Heart left ventricle (tissue), 16 donors: ENCODE measurements at places on chromosomes 13 and 19.

- no peak for DNase-seq
Observed at GRCh38 chr13:35787937-35788336, 311.4 kb upstream of the MAB21L1 start.

GRCh38 chr13:81197483-81197882 lies 856.6 kb upstream of the SPRY2 start:
- no peak for DNase-seq

GRCh38 chr13:50998326-50998725 lies 88.7 kb downstream of the RNASEH2B start:
- DNase-seq = no peak

GRCh38 chr19:9940778-9941177 lies 4.5 kb upstream of the OLFM2 start:
- DNase-seq = no peak

GRCh38 chr19:46407856-46408663 lies 5.3 kb downstream of the CCDC8 start:
- no peak for DNase-seq

DNA sequence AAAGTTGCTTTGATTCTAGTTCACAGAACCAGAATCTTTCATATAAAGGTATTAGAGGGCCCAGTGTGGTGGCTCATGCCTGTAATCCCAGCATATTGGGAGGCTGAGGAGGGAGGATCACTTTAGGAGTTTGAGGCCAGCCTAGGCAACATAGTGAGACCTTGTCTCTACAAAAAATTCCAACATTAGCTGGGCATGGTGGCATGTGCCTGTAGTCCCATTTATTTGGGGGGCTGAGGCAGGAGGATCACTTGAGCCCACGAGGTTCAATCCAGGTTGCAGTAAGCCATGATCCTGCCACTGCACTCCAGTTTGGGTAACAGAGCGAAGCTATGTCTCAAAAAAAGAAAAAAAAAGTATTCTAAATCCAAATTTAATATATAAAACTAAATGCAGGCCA lies 9.1 kb downstream of the LDLR start:
- DNase-seq = no peak

DNA sequence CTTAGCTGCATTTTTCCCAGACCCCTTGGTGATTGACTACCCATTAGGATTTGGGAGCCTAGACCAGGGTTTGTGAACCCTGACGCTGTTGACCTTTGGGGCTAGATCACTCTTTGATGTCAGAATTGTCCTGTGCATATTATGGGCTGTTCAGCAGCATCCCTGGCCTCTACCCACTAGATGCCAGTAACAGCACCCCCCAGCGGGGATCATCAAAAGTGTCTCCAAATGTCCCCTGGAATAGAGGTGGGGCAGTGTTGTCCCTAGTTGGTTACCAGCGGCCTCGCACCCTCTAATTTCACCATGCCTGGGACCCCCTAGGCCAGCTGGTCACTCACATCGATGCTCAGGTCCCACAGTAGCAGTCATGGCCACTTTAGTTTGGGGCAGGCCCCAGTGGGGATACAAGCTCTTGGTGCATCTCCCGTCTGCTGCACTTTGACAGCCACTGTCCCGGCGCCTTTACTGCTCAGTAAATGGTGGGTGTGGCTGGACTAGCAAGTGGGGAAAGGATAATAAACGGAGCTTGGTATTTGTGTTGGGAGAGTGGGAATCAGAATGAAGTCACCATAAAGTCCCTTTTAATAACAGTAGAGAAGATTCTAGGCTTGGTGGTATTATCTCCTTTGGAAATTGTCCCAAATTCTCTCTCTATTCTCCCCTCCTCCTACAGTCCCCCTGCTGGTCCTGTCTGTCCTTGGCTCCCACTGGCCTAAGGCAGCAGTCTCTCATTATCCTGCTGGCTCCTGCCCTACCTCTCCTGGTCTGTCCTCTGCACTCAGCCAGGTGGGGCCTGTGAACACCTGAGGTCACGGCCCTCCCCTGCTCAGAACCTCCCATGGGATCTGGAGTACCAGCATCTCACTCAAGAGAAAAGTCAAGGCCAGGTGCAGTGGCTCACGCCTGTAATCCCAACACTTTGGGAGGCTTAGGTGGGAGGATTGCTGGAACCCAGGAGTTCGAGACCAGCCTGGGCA lies 80.6 kb downstream of the SIPA1L3 start:
- DNase-seq = no peak

DNA sequence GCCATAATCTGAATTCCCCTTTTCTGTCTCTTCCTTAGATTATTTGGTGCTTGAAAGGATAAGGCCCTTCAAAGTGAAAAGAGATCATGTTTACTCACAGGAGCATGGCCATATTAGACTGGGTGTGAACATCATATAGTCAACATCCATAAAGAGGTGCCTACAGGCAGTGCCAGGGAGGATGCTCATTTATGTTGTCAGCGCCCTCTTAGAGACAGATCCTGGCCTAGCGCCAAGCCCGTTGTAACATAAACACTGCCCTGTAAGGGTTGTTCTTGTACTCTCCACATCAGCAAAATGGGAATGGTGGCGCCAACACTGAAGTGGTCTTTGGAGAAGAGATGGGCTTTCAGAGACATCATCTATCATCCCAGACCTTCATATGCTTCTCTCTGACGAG lies 16.1 kb downstream of the PCDH8 start:
- DNase-seq = no peak

DNA sequence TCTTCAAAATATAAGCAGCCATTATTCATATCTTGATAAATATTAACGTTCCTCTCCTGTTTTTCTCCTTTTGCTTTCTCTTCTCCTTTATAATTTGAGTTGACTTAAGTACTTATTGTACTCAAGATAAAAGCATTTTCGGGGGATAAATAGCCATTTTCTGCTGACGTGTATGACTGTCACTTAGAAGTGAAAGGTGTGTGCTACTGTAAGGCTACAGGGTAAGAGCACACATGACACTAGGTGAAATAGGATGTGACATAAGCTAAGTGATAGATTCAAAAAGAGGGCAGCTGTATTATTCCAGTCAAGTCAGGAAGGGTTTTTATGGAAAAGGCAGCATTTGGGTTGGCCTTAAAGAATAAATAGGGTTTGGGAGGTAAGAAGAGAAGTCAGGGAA lies 128.5 kb downstream of the GPC6 start:
- DNase-seq = no peak

DNA sequence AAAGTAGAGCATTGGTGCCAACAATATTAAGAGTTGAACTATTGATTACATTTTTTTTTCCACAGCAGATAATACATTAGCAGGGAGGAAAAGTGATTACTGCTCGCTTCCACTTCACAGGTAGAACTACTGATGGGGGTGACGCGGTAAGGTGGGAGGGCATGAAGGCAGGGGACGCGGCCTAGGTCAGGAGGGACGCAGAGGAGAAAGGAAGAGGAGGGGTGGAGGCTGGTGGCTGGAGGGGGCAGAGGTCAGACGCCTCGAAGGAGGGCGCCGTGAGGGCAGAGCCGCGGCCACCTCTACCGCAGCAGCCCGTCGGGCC lies 287 bp upstream of the B3GLCT start:
- DNase-seq = no peak

DNA sequence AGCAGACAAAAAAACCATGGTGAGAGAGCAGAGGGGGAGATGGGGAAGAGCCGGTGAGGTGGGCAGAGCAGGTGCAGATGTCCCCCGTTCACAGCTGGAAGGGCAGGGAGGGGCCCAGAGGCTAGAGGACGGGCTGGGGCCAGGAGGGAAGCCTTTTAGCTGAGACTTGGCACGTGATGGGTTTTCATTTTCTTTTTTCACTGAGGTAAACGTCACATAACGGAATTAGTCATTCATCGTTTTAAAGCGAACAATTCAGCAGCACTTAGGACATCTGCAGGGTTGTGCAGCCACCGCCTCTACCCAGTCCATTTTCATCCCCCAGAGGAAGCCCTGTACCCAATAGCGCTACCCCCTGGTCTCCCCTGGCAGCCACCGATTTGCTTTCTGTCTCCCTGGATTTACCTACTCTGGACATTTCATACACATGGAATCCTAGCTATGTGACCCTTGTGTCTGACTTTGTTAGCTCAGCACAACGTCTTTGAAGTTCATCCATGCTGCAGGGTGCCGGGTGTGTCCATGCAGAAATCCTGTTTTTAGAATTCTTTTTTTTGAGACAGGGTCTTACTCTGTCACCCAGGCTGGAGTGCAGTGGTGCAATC lies 16.0 kb upstream of the EMC10 start:
- no peak for DNase-seq

- no peak for DNase-seq
Observed at GRCh38 chr13:77521194-77521593, 14.3 kb upstream of the SCEL start.

GRCh38 chr13:39874331-39875053 lies 219.0 kb downstream of the COG6 start:
- no peak for DNase-seq

- DNase-seq = no peak
Observed at GRCh38 chr19:19406878-19407632, 1.6 kb downstream of the GATAD2A start.

DNA sequence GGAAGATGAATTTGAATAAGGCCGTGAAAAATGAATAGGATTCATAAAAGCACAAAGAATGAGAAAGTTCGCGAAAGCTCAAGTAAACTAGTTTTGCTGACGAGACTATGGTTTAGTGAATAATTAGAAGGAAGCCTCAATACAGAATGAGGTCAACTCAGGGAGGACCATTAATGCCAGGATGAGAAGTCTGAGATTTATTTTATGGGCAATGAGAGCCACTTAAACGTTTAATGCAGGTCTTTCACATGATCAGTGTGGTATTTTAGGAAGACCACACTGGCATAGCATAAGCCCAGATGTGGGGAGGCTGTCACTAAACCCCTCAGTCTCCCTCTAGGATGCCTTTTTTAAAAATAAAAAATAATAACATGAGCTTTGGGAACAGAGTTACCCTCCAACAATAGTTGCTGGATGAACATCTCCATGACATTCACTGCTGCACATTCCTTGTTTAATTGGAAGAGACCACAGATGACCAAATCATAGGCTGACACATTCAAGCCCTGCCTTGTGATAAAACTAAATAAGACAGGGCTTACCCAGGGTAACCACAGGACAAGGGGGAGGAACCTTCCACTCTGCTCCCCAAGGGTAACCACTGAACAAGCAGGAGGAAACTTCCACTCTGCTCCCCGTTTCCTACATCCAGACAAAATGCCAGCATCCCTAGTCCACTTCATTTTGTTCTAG lies 43.6 kb upstream of the LSM14A start:
- no peak for DNase-seq

GRCh38 chr19:13066933-13067807 lies 35.5 kb downstream of the LYL1 start:
- DNase-seq = no peak

GRCh38 chr13:51425410-51426042 lies 27.3 kb downstream of the INTS6 start:
- DNase-seq = no peak

DNA sequence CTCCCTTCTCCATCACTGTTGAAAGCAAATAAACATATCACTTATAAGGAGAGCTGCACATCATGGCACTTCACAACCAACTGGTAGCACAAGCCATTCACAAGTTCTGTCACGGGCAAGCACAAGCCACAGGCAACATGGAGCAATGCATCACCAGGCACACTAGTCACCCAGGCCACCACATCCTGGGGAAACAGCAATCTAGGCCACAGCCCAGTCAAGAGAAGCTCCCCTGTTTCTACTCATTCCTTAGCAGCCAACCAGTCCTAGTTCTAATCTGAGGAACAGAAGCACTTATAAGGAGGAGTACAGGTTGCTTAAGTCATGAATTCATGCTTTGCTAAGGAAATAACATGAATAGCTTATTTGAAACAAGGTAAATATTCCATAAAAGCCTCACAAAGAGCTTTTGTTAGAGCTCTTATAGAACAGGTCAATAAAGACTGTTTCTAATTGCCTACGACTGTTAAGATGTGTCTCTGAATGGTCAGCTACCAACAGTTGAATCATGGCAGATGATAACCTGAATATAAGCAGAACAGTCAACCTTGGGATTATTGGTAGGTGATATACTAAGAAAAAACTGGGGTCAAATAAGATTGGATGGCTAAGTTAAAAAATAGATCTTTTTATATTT lies 169.0 kb downstream of the TBC1D4 start:
- DNase-seq = no peak

DNA sequence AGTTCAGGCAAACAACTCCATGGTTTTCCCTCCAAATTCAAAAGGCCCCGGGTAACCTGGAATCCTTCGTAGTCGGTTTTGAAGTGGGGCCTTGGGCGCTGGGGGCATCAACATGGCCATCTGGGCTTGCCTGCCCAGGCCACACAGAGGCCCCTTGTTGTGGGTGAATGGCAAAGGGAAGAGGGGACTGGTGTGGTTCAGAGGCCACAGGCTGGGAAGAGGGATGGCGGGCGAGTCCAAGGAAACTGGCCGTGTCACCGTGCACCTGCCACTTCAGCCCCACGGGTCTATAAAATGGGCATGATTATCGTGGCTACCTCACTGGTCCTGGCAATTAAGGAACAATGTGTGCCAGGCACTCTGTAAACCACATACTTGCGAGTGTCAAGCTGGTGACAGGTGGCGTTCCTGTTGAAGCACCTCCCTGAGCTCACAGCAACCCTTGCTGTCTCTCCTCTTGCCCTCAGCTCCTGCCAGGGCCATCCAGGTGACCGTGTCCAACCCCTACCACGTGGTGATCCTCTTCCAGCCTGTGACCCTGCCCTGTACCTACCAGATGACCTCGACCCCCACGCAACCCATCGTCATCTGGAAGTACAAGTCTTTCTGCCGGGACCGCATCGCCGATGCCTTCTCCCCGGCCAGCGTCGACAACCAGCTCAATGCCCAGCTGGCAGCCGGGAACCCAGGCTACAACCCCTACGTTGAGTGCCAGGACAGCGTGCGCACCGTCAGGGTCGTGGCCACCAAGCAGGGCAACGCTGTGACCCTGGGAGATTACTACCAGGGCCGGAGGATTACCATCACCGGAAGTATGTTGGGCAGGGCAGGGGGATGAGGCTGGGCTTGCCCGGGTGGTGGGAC lies 1.3 kb downstream of the LSR start:
- DNase-seq = peak; percentile 16

DNA sequence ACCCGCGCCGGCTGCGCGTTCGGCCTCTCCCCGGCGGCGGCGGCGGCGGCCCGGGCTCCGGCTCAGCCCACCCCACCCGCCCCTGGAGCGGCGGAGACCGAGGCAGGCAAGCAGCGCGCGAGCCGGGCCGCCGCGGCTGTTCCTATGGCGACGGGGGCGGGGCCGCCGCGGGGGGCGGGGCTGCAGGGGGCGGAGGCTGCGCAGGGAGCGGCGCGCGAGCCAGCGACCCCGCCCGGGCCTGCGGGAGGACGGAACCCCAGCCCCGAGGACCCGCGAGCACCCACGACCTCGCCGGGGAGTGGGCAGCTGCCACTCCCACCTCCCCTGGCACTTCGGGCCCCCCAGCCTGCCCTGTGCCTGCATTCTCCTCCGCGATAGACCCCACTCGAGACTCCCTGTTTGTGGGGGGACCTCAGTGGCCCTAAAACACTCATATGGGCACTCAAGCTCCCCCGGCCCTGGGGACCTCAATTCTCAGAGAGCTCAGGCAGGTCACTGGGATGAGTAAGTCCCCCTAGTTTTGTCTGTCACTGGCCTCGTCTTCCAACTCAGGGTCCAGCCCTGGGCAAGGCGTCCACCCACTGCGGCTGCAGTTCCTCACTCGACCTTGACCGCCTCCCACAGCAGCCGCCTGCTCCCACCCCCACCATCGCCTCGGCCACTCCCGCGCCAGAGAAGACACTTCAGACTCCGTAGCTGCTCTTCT lies at the start of gene CTXN1:
Gene CTXN1 (minus strand): TSS at position 115 of the 706 bp plus-strand sequence. CDS start 597 bp downstream, outside the sequence.
- peak; percentile 74 for DNase-seq
